ENCODE measurements at places on chromosomes 12 and 14.

- DNase-seq: no peak
These were observed 7.0 kb upstream of the TMEM120B start for GRCh38 chr12:121705514-121705913.

GRCh38 chr12:48296586-48297282 lies 54.0 kb downstream of the ZNF641 start:
- DNase-seq: peak; percentile 12

GRCh38 chr12:12872139-12872933 lies 19.0 kb upstream of the GPRC5A start:
- no peak for DNase-seq

DNA sequence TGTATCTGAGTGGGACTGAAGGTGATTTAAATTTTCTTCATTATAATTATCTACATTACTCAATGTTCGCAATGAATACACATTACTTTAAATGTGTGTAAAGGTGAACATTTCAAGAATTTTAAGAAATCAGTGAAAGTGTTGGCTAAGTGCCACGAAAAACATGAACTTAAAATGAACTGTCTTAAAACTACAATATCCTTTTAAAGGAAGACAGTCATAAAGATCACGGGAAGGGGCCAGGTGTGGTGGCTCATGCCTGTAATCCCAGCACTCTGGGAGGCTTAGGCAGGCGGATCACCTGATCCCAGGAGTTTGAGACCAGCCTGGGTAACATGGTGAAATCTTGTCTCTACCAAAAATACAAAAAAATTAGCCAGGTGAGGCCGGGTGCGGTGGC lies 11.2 kb downstream of the MOK start:
- DNase-seq: no peak

- no peak for DNase-seq
These were observed 16.7 kb upstream of the TMEM106C start for GRCh38 chr12:47946413-47947323.

DNA sequence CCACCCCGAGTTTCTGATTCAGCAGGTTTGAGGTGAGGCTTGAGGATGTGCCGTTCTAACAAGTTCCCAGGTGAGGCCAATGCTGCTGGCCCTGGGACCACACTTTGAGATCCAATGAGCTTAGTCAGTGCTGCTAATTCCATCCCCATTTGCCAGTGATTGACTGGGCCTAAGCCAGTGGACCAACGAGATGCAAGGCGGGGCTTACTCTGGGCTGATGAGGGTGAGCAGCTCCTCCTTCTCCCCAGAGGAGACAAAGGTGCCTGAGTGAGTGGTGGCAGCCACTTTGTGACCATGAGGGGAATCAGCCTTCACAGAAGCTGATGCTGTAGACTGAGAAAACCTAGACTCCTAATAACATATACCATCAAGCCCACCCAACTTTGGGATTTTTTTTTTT lies 23.1 kb upstream of the HNF1A start:
- DNase-seq: no peak

DNA sequence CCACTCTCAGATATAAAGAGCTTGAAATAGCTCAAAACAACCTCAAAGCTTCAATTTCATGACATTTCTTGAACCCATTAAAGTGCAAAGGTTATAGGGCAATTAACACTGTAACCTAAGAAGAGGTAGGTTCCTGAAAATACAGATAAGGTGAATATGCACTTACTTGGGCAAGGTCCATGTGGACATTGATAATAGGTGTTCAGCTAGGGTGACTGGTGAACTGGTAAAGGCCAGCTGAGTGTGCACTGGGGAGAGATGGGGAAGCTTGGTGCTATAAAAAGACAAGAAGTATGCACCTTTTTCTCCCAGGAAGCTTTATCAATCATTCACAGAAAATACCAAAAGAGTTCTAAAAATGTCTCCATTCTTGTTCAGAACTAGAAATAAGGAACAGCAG lies 418.6 kb downstream of the SLC16A7 start:
- no peak for DNase-seq

GRCh38 chr12:42981379-42981778 lies 391.8 kb upstream of the PRICKLE1 start:
- no peak for DNase-seq

DNA sequence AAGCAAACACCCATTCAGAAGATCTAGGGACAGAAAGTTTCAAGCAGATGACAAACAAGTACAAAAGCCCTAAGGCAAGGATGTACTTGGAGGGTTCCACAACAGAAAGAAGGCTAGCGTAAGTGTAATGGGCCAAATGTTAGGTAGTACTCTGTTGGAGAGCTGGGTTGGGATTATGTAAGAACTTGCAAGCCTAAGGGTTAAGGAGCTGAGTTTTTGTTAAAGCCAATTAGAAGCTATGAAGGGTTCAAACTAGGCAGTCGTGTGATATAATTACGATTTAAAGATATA lies 41.4 kb downstream of the HECTD1 start:
- no peak for DNase-seq

- no peak for DNase-seq
These were observed 22.9 kb downstream of the VDR start for GRCh38 chr12:47881826-47882427.

- DNase-seq: no peak
These were observed 45.5 kb upstream of the FAR2 start for GRCh38 chr12:29103539-29103974.

GRCh38 chr14:92513966-92514843 lies 624 bp downstream of the RIN3 start:
- DNase-seq: no peak
